ENCODE measurements at places on chromosomes 6 and 20.

DNA sequence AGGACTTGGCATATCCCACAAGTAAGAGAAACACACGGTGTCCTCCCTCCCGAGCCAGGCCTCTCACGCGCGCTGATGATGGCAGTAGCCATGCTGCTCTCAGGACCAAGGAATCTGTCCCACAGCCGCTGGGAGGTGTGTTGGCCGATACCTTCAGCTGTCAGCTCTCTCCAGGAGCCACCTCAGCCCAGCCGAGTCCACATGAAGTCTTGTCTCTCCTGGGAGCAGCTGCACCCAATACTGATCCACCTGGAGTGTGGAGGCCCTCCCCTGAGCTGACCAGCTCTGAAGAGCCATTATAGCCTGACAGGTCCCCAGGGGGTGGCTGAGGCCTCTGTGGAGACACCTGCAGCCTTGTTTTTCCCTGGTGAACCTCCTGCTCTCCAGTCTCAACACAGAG is 23.8 kb upstream of the NXT1 start:
- DNase-seq, result no peak

DNA sequence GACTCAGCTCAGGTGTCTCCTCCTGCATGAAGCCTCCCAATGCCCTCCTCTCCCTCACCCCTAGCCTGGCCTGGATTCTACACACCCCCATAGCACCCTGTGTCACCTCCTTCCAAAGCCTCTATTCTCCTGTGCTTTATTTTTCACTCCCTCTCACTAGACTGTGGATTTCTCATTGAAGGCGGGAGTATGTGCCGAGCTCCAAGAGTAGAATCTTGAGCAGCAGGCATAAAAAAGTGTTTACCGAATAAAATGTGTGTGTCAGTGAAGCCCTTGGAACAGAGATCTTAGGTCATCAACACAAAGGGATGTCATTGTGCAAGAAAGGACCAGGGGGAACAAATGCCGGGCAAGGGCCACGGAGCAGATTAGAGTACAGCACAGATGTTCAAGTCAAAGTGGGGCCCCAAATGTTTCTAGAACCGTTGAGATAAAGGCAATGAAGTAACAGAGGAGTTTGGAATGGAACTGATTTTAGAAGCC is 106.1 kb upstream of the TMEM170B start:
- DNase-seq, result no peak

DNA sequence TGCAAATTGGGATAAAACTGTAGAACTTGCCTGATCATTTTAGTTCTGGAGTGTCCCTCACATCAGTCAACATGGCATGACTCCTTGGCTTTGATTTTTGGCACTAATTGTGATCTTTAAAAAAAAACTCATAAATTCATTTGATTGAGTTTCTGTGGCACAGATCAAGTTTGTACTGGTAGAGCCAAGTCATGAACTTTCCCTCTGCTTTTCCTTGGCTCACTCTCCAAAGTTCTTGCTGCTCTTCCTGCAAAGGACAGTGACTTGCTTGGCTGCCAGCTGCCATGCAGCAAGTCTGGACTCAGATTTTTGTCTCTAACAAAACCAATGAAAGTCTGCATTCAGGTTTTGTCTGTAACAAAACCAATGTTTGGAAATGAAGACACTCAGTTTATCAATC is 115.5 kb downstream of the RFX6 start:
- no peak for DNase-seq

- no peak for DNase-seq
Measured at GRCh38 chr20:750801-751200, 17.5 kb downstream of the SLC52A3 start.

- no peak for DNase-seq
Measured at GRCh38 chr20:90651-91050, 3.2 kb downstream of the DEFB125 start.

- DNase-seq, result no peak
Measured at GRCh38 chr6:157677235-157677634, 145.8 kb upstream of the SNX9 start.

DNA sequence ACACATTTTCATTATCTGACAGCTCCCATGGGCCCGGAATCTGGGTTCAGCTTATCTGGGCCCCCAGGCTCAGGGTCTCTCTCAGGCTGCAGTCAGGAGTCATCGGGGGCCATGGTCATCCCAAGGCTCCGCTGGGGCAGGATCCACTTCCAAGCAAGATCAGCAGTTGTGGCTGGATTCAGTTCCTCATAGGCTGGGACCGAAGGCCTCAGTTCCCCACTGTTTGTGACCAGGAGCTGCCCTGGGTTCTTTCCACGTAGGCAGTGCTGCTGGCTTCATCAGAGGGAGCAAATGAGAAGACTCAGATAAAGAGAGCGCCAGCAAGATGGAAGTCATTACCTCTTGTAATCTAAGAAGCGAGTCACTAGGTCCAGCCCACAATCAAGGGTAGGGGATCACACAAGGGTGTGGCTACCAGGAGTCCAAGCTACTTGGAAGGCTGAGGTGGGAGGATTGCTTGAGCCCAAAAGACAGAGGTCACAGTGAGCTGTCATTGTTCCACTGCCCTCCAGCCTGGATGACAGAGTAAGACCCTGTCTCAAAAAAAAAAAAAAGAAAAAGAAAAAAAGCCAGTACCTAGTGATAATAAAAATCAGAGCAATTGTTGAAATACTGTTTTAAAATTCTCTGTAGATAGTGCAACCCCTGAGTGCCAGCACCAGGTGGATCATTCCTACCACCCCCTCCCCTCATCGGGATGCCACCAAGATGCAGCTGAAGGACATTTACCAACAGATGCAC is 162.7 kb downstream of the NFATC2 start:
- DNase-seq, result no peak

- no peak for DNase-seq
Measured at GRCh38 chr6:38138374-38138773, 318.8 kb downstream of the ZFAND3 start.

DNA sequence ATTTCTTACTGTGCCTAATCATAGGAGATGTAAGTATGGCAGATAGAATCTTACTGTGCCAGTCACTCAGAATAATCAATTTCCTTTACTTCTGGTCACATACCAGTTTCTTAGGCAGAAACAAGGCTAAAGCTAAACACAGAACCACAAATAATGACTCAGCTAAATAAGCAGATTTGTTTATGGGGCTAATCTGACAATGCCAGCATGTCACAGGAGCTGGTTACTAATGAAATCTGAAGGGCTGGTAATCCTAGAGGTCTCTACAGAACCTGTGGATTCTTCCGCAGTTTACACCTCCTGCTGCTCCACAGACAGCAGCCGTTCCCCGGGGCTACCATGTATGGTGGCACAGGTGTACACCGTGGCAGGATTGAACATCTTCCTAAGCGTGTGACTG is 80.8 kb downstream of the LYRM4 start:
- no peak for DNase-seq

GRCh38 chr6:33861722-33862121 is 57.9 kb upstream of the MLN start:
- DNase-seq, result no peak

- no peak for DNase-seq
Measured at GRCh38 chr20:53611449-53611894, 17.8 kb upstream of the ZNF217 start.

- DNase-seq, result no peak
Measured at GRCh38 chr20:235891-236290, 8.8 kb downstream of the DEFB129 start.

GRCh38 chr20:50092436-50092835 is 20.5 kb downstream of the UBE2V1 start:
- no peak for DNase-seq

GRCh38 chr6:50989123-50989522 is 170.5 kb downstream of the TFAP2B start:
- DNase-seq, result no peak

GRCh38 chr6:160730911-160731310 is 28.9 kb downstream of the PLG start:
- no peak for DNase-seq

GRCh38 chr6:90302320-90302719 is 5.7 kb upstream of the BACH2 start:
- DNase-seq, result no peak

DNA sequence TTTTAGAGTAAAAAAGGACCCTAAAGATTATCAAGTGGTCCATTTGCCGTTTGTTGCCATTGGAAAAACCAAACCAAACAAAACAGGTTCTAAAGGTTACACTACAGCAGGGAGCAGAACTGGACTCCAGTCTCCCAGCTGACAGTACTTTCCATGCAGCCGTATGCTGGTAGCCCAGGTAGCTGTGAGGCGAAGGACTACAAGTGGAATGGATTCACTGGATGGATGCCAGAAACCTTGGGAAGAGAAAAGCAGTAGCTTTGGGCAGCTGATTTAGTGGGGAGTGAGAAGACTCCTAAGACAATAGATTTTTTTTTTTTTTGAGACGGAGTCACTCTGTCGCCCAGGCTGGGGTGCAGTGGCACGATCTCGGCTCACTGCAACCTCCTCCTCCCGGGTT is 88.3 kb downstream of the SASH1 start:
- DNase-seq, result no peak

- no peak for DNase-seq
Measured at GRCh38 chr6:43437700-43438099, 10.4 kb downstream of the ABCC10 start.

DNA sequence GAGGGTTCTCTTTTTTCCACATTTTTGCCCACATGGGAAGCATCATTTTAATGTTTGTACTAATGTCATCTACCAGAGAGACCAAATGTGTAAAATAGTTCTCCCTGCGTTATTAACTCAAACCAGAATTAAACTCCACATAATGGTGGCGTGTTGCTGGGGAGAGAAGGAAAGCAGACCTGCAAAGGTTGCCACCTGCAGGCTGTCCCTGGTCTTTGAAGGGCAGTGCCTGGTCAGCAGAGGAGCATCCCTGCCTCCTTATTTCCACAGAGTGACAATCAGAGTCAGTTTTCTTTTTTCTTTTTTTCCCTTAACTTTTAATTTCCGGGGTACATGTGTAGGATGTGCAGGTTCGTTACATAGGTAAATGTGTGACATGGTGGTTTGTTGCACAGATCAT is 214.5 kb downstream of the TBX18 start:
- no peak for DNase-seq

- DNase-seq, result no peak
Measured at GRCh38 chr20:61977419-61977786, 88.3 kb downstream of the TAF4 start.

DNA sequence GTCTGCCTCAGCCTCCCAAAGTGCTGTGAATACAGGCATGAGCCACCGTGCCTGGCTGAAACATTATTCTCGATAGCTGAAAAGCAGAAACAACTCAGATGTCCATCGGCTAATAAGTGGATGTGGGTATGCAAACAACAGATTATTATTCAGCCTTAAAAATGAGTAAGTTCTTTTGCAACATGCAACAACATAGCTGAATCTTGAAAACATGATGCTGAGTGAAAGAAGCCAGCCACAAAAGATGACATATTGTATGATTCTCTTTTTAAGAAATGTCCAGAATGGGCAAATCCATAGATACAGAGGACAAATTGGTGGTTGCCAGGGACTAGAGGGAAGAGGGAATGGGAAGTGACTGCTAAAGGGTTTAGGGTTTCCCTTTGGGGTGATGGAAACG is 61.7 kb downstream of the RIOK1 start:
- no peak for DNase-seq

DNA sequence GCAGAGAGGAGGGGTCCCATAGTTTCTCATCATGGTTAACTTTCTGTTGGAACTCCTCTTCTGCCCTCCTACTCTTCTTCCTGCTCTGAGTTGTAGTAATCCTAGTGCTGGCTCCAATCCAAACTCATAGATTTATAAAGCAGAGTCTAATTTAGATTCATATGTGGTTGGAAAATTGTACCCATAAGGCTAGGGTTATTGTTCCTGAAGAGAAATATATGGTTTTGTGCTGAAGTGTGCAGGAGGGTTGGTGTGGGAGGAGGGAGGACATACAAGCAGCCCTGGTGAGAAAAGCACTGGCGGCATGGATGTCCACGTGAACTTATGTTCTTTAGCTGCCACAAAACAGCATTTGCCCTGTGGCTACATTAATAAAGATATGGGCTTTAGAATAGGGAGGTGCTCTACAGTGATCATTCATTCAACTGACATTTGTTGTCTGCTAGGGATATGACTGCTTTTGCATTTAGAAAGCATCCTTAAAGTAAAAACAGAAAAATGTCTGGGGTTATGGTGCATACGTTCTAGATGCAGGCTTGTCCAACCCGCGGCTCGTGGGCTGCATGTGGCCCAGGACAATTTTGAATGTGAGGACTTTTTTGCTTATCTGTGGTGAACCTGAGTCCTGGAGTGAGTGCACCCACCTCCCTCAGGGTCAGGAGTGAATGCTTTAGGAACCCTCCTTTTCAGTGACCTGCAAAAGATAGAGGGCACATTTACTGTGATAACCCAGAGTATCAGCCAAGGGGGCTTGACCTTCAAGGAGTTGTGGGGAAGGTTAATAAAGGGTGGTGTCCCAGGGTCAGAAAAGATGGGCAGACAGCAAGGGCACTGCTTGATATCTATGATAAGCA is 4.1 kb downstream of the HLA-A start:
- no peak for DNase-seq

DNA sequence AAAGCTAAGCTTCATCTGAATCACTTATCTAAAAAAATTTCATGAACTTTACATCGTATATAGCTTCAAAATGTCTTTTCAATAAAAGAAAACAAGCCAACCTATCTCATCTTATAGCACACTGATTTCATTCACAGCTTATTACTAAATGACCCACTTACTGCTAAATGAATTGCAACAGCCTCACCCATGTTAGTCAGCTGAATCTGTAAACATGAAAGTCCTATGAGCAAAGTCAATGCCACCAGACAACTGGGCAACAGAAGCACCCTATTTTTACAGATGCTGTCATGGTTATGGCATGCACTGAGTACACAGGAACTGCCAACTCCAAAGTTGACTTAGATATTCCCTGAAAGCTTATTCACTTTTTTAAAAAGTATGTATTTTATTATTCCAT is 41.2 kb upstream of the DST start:
- no peak for DNase-seq

GRCh38 chr6:1917626-1918371 is 308.1 kb downstream of the FOXC1 start:
- no peak for DNase-seq

DNA sequence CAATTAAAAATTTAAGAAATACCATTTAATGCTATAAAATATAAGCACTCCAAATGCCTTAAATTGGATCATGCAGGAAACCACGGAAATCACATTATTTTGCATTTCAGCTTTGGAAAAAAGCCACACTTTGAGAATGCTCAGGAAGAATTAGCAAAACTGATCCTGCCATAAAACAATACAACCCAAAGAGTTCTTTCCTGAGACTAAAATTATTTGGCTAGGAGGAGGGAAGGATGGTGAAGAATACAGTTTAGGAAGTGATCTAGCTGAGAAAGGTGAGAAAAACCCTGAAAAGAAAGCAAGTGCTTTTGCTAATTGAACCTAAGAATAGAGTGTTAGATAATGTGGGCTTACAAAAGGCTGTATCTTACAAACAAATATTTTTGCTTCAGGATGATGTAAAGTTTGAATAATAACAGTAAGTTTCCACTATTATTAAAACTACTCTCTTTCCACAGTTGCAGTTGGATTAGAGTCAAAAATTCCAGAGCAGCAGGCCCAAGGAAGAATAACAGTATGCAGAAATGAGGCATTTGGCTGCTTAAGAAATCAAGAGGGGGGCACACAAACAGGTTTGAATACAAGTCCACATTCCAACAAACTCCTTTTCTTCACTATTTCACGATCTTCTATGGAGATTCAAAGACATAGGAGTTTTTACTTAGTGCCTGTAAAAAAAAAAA is 565.4 kb downstream of the RFPL4B start:
- no peak for DNase-seq

Data from activated CD4-positive, alpha-beta T cell treated with anti-CD3 and anti-CD28 coated beads, Interleukin-2, amount 50 U/mL, for 1 hour (primary cell).